ENCODE measurements at places on chromosomes 16 and 17.

- H3K4me1 ChIP-seq: no peaks in the 10 kb centered on the region
- H3K4me3 ChIP-seq: no peak overlapping the region
- peaks cover 45% of the 10 kb centered on the region for H3K27me3 ChIP-seq
- no peak for DNase-seq
- H3K36me3 ChIP-seq: no peaks in the 10 kb centered on the region
These were observed 314.1 kb upstream of the TNRC6C start for GRCh38 chr17:77644181-77645071.

DNA sequence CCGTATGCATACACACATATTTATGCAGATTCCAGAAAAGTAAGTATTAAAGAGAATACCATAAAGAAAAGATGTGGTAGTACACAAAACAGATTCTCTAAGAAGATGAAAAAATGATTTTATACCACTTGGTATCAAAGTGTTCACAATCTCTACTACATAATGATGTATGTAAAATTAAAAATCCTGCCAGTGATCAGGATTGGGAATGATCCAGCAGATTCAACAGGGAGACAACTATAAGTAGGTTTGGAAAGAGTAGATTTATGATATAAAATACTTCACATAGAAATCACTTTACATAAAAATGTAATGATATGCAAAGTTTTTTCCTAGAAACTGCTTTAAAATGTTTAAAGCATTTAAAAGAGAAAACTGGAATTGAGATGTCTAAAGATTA lies 447.0 kb downstream of the CNTNAP4 start:
- no peaks in the 10 kb centered on the region for H3K36me3 ChIP-seq
- no peak overlapping the region for H3K27ac ChIP-seq
- H3K4me3 ChIP-seq: no peak overlapping the region
- no peaks in the 10 kb centered on the region for H3K27me3 ChIP-seq
- no peak for DNase-seq

DNA sequence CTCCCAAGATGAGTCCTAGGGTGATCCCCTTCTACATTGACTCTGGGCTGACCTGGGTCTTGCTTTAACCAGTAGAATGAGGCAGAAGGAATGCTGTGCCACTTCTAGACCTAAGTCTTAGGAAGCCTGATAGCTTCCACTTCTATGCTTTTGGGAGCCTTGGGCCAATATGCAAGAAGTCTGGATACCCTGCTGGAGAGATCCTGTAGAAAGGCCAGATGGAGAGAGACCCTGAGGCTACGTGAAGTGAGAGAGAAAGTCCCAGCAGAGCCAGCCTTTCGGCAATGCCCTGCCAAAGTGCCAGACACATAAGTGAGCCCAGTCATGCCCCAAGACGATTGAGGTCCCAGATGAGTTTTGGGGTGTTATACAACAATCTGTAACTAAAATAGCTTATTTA lies 1.7 kb downstream of the KRT222 start:
- H3K36me3 ChIP-seq: no peaks in the 10 kb centered on the region
- H3K27ac ChIP-seq: no peak overlapping the region
- DNase-seq: no peak
- no peaks in the 10 kb centered on the region for H3K27me3 ChIP-seq

DNA sequence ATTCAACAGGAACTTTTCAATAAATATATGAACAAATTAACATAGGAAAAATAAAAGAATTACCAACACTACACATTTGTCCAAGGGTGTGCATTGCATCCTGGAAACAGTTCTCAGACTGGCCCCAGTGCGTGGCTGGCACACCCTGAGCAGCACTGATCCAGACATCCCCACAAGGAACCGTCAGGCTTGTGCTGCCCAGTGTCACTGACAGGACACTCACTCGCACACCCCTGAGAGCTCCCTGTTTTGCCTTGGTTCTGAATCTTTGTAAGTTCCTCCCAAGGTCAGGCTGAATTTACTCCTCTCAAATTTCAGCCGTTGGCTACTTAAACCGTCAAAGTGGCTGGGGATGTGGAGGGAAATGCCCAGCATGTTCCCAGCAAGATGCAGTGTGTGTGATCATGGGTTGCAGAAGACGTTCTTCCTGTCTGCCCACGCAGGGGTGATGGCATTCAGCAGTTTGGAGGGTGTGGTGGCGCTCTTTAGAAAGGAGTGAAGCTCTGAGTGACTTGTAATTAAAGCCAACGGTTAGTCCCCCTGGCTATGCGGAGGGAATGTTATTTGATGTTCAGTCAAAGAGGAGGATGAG lies 1.7 kb downstream of the MT2A start:
- peak overlapping the region; percentile 93 for H3K4me3 ChIP-seq
- peaks cover 61% of the 10 kb centered on the region for H3K4me1 ChIP-seq
- peak overlapping the region; percentile 99 for H3K27ac ChIP-seq
- DNase-seq: peak; percentile 97

DNA sequence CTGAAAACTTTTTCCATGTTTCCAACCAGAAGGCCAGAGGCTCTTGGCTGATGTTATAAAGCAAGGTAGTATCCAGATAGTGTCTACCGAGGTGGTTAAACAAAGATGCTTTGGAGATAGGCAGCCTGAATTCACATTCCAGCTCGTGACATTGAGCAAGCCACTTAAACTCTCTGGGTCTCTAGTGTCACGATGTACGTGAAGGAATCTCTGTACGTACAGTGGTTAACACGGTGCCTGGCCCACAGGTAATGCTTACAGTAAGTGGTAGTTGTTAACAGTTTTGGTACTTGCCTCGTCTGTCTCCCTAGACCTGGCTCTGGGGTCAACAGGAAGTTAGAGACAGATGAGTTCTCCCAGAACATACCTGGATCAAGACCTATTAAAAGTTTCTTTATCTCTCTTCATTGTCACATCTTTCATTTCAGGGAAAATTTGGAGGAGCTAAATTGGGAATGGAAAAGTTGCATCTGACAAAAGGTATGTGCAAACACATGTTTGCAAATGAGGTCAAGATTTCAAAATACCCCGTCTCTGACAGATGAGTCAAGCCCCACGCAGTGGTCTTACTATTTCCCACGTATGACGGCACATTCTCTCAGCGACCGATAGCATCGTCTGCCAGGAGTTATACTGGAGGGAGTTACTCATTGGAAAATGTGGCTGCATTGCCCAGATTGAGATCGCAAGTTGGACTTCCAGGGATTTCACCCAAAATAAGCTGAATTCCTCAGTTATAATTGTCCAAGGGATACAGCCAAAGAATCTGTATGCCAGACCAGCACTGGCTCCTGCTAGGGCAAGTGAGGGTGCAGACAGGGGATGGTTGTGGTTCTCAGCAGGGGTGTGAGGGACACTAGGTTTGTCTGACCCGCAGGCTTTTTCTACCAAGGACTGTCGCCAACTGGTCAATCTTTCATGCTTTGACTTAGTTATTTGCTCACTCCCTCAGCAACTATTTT lies 18.9 kb upstream of the MYH10 start:
- no peaks in the 10 kb centered on the region for H3K4me1 ChIP-seq
- H3K36me3 ChIP-seq: no peaks in the 10 kb centered on the region

Measured in MCF 10A (cell line).